ENCODE measurements at places on chromosomes 7 and 10.

GRCh38 chr7:39826166-39826565 is 123.9 kb upstream of the CDK13 start:
- DNase-seq, result no peak

DNA sequence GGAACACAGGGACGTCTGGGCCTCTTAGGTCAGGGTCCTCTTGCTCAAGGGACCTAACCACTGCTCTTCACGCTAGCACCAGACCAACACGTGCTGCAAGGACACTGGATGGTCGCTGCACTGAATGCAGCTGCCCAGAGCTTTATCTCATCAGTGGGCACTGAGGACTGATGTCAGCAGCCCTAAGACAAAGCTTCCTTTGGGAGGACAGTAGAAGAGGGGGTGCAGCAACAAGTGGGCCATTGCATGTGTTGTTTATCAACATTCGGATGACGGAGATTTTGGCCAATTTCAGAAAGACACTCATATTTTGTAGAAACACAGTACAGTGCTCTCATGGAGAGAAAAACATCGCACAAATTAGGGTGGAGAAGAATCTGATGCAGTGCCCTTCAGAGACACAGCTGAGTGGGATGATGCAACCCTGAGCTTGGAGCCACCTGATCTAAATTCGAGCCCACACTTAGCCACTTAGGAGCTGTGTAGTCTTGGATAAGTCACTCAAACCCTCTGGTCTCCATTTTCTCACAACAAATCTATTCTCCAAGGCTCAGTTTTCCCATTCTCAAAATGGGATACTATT is 1.7 kb downstream of the OPALIN start:
- DNase-seq, result no peak

DNA sequence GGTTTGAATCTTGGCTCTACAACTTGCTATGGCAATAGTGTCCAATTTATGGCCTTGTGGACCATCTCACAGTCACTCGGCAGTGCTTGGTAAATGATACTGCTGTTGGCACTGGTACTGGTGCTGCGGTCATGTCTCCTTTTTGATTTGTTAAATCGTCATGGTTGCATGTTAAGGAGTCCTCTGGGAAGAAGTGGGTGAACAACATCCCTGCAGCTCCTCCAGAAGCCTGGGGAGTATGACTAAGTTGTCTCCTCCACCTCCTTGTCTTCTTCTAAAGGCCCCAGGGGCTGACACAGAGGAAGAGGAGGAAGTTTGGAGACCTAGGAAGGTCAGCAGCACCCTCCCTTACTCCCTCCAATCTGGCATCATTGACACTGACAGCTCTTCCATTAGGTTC is 8.5 kb downstream of the ITPRIP start:
- DNase-seq, result no peak

DNA sequence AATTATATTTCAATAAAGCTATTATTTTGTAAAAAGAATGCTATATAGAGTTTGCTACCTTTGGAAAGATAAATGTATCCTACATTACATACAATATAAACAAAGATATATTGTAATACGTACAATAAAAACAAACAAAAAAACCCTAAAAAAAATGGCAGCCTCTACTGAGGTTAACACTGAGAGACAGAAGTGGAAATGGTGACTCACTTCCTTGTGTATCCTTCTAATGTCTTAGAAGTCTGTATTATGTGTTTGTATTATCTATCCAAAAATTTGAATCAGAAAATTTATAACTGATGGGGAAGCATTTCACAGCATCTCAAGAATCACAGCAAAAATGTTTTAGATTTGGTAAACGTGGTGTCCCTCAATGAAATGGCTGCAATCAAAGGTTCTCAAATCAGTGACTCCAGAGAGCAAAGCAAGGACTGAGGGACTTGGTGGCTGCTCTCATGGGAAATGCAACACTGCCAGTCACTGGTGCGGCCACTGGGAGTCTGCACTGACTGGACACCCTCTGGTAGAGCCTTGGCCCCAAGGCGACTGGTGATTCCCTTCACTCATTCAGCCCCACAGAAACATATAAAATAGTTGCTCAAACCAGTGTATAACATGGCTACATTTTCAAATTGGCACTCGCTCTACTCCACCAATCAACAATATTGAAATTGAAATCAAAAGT is 53.8 kb downstream of the PANK1 start:
- DNase-seq, result peak; percentile 6

GRCh38 chr7:50728184-50728583 is 54.5 kb downstream of the GRB10 start:
- no peak for DNase-seq
